ENCODE measurements at places on chromosomes 6 and 20.
A peak's percentile ranks its signal among the peaks of the same experiment; 100 is the strongest.

DNA sequence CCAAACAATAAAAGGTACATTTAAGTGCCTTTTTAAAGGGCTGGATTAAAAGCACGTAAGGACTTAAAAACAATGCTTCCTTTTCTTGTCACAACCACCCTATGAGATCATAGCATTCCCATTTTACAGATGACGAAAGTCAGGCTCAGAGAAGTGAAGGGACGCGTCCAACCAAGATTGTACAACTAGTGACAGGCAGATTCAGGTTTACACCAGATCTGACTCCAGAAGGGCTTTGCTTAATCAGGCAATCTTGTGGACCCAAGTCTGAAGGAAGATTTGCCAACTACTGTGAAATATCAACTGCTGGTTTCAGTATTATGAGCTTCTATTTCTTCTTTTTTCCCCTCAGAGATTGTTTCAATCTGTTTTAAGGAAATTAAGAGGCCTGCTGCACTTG lies 877 bp downstream of the ENPP4 start:
- DNase-seq, result no peak

- DNase-seq, result no peak
Observed at GRCh38 chr20:846894-847278, 13.4 kb downstream of the FAM110A start.

DNA sequence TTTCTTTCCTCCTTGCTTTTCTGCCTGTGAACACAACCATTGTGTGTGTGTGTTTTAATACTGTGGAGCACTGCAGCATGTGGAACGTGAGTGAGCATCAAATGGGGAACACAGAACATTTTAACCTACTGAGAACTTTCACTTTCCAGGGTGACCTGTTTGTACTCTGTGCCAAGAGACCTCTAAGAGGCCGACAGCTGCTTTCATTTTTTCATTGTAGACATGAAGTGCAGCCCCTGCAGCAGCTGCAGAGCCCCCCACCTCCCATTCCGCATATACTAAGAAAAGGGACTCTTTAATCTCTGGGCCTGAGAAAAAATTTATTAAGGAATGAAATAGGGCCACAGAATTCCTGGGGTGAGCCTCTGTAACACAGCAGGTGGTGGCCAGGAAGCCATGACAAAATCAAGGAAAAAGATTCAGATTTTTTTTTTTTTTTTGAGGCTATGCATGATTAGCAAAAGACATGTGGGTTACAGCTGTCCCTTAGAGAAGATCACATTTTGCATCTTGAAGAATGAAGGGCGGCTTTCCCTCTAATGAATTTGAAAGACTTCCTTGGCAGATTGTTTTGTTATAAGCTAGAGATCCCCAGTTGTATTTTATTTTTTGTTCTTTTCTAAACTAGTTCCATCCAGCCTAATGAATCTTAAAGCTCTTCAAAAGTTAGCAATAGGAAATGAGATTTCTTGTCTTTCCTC lies 503.4 kb downstream of the CD109 start:
- DNase-seq, result no peak

DNA sequence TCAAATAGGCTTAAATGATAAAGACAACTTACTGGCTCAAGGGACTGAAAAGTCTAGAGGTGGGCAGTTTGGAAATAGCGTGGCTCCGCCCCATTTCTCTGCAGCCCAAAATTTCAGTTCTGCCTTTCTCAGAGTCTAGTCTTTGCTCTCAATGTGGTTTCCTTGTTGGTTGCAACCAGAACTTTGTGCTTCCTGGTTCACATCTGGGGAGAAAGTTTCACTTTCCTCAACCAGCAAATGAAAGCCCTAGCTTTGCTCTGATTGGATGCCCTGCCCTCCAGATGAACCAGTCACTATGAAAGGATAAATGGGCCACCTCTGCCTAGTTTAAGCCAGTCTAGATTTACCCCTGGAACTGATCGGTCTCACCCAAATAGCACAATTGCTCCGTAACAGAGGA lies 14.9 kb downstream of the SYCP2L start:
- DNase-seq, result no peak

GRCh38 chr6:37919417-37920157 lies 100.1 kb downstream of the ZFAND3 start:
- DNase-seq, result no peak

DNA sequence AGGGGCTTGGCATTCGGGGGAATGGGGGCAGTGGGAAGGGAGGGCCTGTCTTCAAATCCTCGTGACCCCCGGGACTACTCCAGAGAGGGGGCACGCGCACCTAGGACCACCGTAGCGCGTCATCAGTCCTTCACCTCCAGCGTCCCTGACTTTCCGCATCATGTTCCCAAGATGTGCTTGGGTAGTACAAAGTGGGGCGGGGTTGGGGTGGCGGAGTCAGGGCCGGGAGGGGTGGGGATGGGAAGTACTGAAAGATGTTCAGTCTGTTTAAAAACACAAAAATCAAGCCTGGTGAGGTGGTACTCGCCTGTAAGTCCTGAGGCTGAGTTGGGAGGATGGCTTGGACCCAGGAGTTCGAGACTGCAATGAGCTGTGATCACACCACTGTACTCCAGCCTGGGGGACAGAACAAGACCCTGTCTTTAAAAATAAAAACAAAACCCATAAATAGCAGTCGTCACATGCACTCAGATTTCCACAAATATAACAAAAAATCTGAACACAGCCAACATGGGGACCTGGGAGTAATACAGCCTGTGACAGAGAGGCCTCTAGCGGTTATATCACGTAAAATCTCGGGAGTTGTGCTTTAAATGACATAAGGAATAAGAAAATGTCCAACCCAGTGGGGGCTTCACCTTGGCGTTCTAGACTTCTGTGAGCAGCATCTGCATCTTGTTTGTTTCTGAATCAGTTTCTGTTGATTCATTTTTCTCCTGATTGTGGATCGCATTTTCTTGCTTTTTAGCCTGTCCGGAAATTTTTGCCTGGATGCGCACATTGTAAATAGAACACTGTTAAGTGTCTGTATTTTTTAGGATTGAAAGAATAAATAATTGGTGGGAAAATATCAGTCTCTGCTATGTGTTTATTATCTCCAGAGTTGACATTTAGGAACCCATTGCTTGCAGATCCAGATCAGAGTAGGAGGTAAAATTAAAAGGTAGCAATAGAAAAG lies 698 bp upstream of the LRP11 start:
- DNase-seq, result no peak

- DNase-seq, result no peak
Observed at GRCh38 chr6:5302995-5303622, 41.8 kb downstream of the FARS2 start.

DNA sequence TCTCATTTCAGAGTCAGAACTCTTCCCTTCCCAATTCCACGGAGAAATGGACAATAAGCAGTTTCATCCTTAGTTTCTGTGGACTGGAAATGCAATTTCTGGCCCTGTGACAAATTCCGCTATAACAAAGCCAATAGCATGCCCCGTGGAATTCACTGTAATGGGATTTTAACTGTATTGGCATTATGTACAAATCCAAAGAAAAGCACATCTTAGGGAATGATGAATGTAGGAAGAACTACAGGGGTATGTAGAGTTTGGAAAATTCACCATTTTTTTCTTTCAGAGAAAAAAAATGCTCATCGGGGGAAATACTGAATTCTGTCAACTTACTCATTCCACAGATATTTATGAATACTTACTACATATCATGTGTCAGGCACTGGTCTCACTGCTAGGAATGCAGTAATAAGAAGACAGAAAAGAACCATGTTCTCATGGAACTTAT lies 43.5 kb downstream of the KIF6 start:
- no peak for DNase-seq

- DNase-seq, result no peak
Observed at GRCh38 chr6:137902699-137903098, 35.6 kb downstream of the TNFAIP3 start.

DNA sequence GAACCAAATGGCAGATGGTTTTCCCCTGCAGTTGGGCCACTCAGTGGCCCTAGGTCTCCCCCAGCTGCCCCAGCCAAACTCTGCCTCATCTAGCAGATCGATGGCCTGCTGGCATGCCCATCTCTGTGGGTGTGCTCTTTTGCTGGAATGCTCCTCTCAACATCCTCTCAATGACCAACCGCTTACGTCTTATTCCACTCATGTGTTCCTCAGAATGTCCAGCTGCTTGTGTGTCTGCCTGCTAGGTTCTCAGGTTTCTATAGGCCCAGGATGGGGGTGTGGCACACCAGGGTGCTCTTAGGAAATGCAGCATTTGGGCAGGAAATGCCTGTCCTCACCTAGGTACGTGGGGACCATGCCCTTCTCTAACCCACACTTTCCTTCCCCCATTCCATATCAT lies 509.9 kb upstream of the SYNCRIP start:
- DNase-seq, result no peak

DNA sequence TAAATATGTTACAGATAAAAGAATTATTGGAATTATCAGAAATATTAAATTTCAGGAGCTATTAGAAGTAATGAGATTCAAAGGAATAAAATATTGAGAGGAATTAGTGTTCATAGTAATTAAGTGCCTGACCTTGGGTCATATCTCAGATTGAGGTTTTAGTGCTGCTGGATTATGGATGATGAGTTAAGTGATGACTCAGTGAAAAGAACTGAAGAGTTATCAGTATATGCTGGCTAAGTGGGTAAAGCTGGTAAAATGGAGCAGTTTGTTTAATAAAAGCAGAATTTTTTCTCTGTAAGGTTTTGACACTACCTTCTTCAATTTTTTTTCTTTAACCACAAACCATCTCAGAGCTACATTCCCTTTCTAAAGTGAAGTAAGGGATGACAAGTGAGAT lies 206.7 kb downstream of the MANEA start:
- DNase-seq, result no peak

DNA sequence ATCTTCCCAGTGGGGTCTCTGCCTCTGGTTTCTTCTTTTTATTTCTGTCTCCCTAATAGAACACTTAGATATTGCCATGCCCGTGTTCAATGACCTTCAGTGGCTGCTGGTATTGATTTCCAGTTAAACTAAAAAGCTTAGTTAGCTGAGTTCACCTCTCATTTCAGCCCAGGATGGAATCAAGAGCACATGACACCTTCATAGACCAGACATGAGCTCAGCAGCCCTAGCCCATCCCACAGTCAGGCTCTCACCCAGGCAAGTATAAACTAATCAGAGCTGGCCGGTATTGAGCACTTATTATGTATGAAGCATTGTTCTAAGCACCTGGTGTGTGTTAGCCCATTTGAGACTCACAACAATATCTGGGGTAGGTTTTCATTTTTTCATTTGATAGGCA lies 33.7 kb upstream of the PLEKHG1 start:
- no peak for DNase-seq

- no peak for DNase-seq
Observed at GRCh38 chr6:11209369-11209768, 23.1 kb downstream of the NEDD9 start.

DNA sequence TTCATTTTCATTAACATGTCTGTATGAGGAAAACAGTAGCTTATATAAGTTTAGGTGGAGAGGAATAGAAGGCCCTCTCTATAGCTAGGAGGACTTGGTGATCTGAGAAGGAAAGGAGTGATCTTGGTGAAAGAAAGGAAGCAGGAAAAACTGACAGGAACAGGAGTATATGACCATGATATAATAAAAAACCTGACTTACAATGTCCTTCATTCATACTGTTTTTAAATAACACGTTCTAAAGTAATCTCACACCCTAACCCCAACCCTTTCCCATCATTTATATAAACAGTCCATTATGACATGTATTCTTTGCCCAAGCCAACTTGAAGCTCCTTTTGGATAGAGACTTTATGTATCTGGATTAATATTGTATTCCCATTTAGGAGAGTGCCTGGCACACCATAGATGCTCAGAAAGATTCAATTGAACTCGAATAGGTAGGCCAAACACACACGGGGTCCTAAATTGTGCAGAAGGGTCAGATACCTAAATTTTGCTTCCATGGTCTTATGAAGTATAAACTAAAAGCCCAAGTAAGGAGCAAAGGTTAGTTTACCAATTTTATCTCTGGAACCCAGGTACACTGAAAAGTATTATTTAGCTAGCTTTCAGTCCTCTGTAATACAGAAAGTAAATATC lies 75.9 kb downstream of the OR2B2 start:
- no peak for DNase-seq

GRCh38 chr6:118881440-118882313 lies 12.3 kb upstream of the ASF1A start:
- no peak for DNase-seq

- DNase-seq, result no peak
Observed at GRCh38 chr6:135358985-135359384, 138.6 kb downstream of the AHI1 start.

DNA sequence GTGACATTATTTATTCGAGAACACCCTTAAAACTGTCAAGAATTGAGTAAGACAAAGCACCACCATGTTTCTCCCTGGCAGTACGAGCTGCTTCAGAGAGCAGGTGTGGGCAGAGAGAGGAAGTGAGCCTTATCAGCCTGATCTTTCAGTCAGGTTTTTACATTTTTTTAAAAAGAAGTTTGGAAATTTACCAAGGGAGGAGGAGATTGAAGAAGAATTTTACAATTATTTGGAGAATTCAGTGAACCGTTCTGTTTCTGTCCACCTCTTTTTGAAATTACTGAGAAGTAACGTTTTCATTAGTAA lies 75.5 kb downstream of the ZDHHC14 start:
- peak; percentile 26 for DNase-seq

- DNase-seq, result peak; percentile 82
Observed at GRCh38 chr6:140857739-140858380, 1274.9 kb upstream of the GJE1 start.

DNA sequence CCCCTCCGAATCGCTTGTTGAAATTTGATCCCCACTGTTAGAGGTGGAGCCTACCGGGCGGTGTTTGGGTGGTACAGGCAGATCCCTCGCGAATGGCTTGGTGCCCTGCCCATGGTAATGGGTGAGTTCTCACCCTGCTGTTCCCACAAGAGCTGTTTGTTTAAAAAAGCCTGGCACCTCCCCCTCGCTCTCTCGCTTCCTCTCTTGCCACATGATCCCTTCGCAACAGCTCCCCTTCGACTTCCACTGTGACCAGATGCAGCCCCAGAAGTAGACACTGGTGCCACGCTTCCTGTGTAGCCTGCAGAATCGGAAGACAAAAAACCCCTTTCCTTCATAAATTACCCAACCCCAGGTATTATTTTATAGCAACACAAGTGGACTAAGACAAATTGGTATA lies 292.2 kb upstream of the QKI start:
- DNase-seq, result no peak

- no peak for DNase-seq
Observed at GRCh38 chr6:85390775-85391174, 59.1 kb upstream of the NT5E start.

DNA sequence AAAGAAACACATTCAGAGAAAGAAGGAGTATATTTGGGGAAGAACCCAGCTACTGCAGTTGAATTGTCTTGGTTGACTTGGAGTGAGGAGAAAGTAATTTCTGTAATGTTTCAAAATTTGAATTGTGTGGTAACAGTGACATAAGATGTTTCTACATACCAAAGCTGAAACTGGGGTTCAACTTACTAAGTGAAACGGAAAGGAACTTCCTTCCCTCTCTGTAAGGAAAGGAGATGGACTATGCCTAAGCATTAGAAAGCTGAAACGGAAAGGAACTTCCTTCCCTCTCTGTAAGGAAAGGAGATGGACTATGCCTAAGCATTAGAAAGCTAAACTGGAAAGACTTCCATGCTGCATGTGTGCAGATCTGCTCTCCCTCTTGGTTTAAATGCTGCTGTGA lies 46.0 kb downstream of the HUS1B start:
- peak; percentile 6 for DNase-seq

GRCh38 chr6:20876036-20876435 lies 341.8 kb downstream of the CDKAL1 start:
- DNase-seq, result no peak

GRCh38 chr20:64158346-64159285 lies 5.6 kb upstream of the MYT1 start:
- no peak for DNase-seq

- DNase-seq, result no peak
Observed at GRCh38 chr6:5995658-5995948, 11.1 kb downstream of the NRN1 start.

GRCh38 chr6:44932651-44933091 lies 395.5 kb upstream of the RUNX2 start:
- DNase-seq, result no peak
